Sigmoid colon (tissue), 7 donors: ENCODE measurements at places on chromosomes 2 and 18.
A peak's percentile ranks its signal among the peaks of the same experiment; 100 is the strongest.

- H3K4me1 ChIP-seq, result peaks cover 15% of the 10 kb centered on the region
- no peak for DNase-seq
- no peak overlapping the region for H3K27ac ChIP-seq
- H3K36me3 ChIP-seq, result no peaks in the 10 kb centered on the region
Observed at GRCh38 chr2:28997237-28997846, 16.2 kb downstream of the TOGARAM2 start.

DNA sequence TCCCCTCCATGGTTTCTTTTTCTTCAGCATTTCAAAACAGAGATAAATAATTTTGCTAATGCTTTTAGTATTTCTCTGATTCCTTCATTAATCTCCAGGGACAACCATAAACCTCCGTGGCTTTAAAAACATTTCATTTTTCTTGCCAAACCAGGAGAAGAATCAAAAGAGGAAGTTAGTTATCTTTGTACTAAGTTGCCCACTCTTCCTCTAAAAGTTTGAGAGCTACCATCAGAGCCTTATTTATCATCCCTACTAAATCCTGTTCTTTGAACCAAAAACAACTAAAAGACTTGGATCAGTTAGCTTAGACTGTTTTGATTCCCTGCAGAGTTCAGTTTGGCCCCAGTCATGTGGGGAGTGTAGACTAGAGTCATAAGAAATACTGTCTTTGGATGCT, 208.4 kb downstream of the SETBP1 start:
- H3K27ac ChIP-seq, result no peak overlapping the region
- H3K4me3 ChIP-seq, result no peak overlapping the region
- H3K4me1 ChIP-seq, result no peaks in the 10 kb centered on the region
- no peaks in the 10 kb centered on the region for H3K36me3 ChIP-seq
- no peak for DNase-seq

DNA sequence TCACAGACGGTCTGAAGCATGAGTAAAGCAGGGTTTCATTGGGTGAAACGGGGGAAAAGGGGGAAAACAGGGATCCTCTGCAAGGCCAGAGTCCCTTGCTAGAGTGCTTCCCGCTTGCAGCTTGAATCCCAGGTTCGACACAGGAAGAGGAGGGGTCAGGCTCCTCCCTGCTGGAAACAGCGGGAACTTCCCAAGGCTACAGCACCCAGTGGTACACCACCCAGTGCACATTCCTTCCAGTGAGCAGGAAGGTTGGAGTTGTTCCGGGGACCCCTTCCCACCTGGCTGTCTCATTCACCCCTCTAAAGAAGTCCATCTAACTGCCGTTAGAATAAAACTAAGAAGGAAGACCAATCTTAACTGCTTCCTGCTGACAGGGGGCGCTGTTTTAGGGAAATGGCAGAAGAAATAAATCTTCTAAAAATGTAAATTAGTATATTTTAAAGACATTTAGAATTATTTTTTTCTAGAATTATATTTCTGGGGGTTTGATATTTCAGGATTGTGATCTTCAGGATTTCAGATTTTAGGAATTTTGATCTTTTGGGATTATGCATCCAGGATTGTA, 230.9 kb downstream of the RBM43 start:
- H3K27ac ChIP-seq, result no peak overlapping the region
- H3K27me3 ChIP-seq, result no peaks in the 10 kb centered on the region
- H3K36me3 ChIP-seq, result no peaks in the 10 kb centered on the region

- no peaks in the 10 kb centered on the region for H3K4me1 ChIP-seq
- no peak overlapping the region for H3K27ac ChIP-seq
- no peaks in the 10 kb centered on the region for H3K27me3 ChIP-seq
- no peak overlapping the region for H3K4me3 ChIP-seq
- H3K36me3 ChIP-seq, result no peaks in the 10 kb centered on the region
Observed at GRCh38 chr2:224155896-224156295, 116.8 kb upstream of the SERPINE2 start.

DNA sequence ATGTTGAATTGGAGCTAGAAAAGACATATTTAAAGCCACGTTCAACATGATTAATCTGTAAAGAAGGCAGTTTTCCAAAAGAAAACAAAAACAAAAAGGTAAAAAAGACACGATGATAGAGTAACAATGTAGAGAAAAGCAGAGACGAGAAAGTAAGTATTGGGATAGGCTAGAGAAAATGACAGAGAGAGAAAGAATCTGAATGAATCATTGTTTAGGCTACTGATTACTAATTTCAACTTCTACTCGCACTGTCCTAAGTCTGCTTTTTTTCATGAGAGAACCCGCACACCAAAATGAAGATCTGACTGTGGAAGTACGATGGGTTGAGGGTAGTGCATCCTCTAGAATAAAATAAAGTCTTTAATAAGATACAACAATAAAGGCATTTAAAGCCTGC, 1599.2 kb upstream of the TMEFF2 start:
- no peak overlapping the region for H3K27ac ChIP-seq
- no peak overlapping the region for H3K4me3 ChIP-seq
- DNase-seq, result no peak
- H3K27me3 ChIP-seq, result no peaks in the 10 kb centered on the region

DNA sequence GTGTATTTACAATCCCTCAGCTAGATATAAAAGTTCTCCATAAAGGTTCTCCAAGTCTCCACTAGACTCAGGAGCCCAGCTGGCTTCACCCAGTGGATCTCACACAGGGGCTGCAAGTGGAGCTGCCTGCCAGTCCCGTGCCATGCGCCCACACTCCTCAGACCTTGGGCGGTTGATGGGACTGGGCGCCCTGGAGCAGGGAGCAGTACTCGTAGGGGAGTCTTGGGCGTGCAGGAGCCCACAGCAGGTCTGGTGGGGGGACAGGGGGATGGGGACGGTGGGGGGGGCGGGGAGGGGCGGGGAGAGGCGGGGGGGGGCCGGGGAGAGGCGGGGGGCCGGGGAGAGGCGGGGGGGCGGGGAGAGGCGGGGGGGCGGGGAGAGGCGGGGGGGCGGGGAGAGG, 54.7 kb upstream of the RND3 start:
- H3K4me1 ChIP-seq, result no peaks in the 10 kb centered on the region
- no peak for DNase-seq
- H3K4me3 ChIP-seq, result no peak overlapping the region
- H3K36me3 ChIP-seq, result no peaks in the 10 kb centered on the region
- no peaks in the 10 kb centered on the region for H3K27me3 ChIP-seq

DNA sequence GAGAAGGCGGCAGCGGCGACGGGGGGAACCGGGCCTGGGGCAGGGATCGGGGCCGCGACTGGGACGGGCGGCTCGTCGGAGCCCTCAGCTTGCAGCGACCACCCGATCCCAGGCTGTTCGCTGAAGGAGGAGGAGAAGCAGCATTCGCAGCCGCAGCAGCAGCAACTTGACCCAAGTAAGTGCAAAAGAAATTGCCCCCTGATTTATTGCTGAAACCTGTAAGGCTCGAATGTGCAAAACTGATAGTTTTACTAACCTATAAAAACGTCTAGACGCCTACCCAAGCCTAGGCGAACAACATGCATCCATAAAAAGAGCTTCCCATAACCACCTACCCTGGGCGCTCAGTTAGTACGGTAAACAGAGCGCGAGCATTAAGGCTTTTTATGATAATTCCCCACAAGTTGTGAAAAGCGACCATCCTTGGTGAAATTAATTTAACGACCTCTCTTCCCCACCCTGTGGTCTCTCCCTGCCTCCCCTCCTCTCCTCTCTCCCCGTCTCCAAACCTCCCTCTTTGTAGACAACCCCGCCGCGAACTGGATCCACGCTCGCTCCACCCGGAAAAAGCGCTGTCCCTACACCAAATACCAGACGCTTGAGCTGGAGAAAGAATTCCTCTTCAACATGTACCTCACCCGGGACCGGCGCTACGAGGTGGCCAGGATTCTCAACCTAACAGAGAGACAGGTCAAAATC, 1.0 kb downstream of the HOXD9 start:
- H3K4me3 ChIP-seq, result peak overlapping the region; percentile 57
- H3K4me1 ChIP-seq, result no peaks in the 10 kb centered on the region
- H3K36me3 ChIP-seq, result no peaks in the 10 kb centered on the region
- peaks cover 14% of the 10 kb centered on the region for H3K27me3 ChIP-seq
- H3K27ac ChIP-seq, result peak overlapping the region; percentile 73

DNA sequence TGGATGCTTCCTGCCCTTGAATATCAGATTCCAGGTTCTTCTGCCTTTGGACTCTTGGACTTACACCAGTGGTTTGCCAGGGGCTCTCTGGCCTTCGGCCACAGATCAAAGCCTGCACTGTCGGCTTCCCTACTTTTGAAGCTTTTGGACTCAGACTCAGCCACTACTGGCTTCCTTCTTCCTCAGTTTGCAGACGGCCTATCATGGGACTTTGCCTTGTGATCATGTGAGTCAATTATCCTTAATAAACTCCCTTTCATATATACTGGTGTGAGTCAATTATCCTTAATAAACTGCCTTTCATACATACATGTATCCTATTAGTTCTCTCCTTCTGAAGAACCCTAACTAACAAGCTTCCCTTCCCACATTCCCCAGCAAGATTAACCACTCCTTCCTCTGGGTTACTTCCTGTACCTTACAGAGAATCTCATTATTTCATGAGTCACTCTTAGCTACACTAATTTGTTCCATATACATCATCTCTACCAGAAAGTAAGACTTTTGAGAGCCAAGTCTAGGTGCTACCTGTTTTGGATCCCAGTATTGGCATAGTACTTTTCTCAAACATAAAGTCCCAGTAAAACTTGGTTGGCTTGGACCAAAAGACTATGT, 31.3 kb upstream of the LRATD1 start:
- no peak overlapping the region for H3K4me3 ChIP-seq
- no peak for DNase-seq
- H3K4me1 ChIP-seq, result no peaks in the 10 kb centered on the region
- no peaks in the 10 kb centered on the region for H3K36me3 ChIP-seq
- no peaks in the 10 kb centered on the region for H3K27me3 ChIP-seq
- H3K27ac ChIP-seq, result no peak overlapping the region

GRCh38 chr2:149331023-149331400, 625 bp downstream of the LYPD6 start:
- peaks cover 8% of the 10 kb centered on the region for H3K27me3 ChIP-seq
- no peaks in the 10 kb centered on the region for H3K36me3 ChIP-seq
- peak overlapping the region; percentile 75 for H3K4me3 ChIP-seq
- no peak for DNase-seq

DNA sequence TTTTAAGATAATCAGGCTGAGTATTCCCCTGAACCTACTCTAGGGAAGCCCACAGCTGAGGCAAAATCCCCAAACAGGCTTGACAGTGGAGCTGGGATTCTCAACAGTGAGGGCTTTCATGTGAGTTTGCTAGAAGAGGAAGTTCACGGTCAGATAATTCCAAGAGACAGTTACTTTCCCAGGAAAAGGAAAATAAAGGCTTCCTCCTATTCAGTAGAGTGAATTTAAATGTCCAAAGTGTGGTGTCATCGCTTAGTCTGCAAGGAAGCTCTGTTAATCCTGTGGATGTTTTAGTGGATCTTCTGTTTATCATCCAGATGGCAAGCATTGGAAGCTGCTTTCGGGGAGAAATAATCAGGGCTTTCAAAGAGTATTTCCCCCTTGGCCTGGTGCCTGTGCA, 119.8 kb downstream of the RPIA start:
- peaks cover 4% of the 10 kb centered on the region for H3K27me3 ChIP-seq
- no peak for DNase-seq
- H3K27ac ChIP-seq, result no peak overlapping the region
- no peaks in the 10 kb centered on the region for H3K36me3 ChIP-seq
- no peaks in the 10 kb centered on the region for H3K4me1 ChIP-seq
- no peak overlapping the region for H3K4me3 ChIP-seq

DNA sequence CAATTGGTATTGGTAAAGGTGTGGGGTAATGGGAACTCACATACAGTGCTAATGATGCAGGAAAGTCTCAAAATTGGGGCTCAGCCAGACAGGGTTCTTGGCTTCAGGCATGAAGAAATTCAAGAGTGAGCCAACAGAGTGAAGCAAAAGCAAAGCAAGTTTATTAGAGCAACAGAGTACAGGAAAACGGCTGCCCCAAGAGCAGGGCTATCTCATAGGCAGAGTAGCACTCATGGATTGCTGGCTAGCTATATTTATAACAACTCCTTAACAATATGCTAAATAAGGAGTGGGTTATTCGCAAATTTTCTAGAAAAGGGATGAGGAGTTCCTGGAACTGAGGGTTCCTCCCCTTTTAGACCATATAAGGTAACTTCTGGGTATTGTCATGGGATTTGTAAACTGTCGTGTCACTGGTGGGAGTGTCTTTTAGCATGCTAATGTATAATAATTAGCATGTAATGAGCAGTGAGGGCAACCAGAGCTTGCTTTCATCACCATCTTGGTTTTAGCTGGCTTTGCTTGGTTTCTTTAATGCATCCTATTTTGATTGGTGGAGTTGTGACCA, 233.8 kb upstream of the NOL4 start:
- no peaks in the 10 kb centered on the region for H3K4me1 ChIP-seq
- no peak overlapping the region for H3K27ac ChIP-seq
- no peaks in the 10 kb centered on the region for H3K27me3 ChIP-seq

DNA sequence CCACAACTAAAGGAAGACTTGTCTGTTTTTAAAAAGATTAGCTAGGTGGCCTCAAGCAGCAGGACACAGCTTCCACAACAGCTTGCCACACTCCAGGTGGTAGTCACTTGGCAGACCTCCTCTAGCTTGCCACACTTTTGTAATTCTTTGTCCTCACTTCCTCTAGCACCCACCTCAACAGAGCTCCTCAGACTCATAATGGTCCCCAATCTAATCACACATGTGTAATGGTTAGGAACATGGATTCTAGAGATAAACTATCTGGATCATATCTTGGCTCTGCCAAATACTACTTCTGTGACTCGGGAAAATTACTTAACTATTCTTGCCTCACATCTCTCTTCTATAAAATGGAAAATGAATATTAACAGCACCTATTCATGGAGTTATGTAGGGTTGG, 3.5 kb downstream of the SNRNP200 start:
- H3K4me1 ChIP-seq, result no peaks in the 10 kb centered on the region
- no peak overlapping the region for H3K27ac ChIP-seq
- no peak for DNase-seq
- no peaks in the 10 kb centered on the region for H3K27me3 ChIP-seq
- H3K36me3 ChIP-seq, result peaks cover 54% of the 10 kb centered on the region
- no peak overlapping the region for H3K4me3 ChIP-seq

DNA sequence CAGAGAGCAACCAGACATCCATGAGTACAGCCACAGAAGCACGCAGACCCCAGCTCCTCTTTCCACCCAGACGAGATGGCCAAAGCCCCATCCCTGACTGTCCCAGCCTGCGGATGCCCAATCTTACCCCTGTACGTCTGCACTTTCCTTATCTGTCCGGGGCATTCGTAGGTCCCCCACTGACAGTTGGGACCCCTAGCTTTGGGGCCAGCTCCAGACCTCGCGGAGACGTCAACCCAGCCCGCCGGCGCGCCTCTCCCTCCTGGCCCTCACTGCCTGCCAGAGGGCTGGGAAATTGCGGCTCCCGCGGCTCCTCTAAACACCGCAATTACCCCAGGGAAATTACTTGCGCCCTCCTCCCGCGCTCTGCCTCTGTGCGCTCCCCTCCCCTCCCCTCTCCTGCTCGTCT, 2.3 kb downstream of the ECEL1 start:
- no peak overlapping the region for H3K4me3 ChIP-seq
- H3K4me1 ChIP-seq, result peaks cover 10% of the 10 kb centered on the region
- DNase-seq, result peak; percentile 40
- peaks cover 38% of the 10 kb centered on the region for H3K27me3 ChIP-seq
